ENCODE measurements at places on chromosomes 1 and 21.

- DNase-seq: no peak
Observed at GRCh38 chr1:41343790-41344699, 17.2 kb upstream of the FOXO6 start.

DNA sequence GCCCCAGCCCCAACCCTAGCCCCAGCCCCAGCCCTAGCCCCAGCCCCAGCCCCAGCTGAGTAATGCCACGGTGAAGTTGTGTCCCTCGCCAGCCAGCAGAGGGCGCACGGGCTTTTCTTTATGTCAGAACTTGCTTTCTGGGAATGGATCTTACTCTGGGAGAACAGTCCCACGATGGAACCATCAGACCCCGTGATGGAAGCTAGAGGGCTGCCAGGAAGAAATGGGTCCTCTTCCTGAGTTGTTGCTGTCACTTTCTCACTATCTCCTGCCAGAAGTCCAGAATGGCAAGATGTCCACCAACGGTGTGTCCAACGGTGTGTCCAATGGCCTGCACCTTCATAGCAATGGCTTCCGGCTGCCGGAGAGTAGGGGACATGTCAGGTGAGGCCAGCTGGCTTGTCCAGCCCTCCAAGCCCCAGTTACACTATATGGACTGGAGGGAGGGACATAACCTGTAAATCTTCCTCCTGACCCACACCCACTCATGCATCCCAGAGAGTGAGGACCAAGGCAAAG, 25.1 kb upstream of the TMEM222 start:
- DNase-seq: no peak

DNA sequence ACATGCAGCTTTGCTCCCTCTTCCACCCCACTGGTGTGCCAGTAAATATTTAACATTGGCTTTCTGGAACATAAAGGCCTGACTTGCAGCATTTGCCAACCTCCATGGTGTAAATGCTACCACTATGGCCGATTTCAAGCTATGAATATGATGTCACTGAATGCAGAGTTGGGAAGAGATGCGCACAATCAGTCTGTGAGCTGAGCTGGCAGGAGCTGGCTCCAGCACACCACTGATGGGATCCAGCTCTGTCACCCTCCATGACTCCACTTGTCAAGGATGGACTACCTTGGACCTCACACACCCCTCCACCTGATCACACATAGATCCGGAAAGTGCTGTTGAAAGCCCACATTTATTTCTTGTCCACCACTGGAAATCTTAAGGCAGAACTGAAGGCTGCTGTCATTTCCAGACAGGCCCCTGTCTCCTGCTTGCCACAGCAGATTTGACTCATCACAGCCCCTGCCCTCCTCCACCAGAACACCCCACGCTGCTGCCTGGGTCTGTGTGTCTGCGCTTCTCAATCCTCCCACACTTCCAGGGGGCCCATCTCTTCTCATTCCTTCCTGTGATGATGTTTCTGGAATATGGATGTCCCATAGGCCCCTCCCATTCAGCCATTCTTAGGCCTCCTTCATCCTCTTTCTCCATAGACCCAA, 82.2 kb upstream of the BCAR3 start:
- DNase-seq: no peak

DNA sequence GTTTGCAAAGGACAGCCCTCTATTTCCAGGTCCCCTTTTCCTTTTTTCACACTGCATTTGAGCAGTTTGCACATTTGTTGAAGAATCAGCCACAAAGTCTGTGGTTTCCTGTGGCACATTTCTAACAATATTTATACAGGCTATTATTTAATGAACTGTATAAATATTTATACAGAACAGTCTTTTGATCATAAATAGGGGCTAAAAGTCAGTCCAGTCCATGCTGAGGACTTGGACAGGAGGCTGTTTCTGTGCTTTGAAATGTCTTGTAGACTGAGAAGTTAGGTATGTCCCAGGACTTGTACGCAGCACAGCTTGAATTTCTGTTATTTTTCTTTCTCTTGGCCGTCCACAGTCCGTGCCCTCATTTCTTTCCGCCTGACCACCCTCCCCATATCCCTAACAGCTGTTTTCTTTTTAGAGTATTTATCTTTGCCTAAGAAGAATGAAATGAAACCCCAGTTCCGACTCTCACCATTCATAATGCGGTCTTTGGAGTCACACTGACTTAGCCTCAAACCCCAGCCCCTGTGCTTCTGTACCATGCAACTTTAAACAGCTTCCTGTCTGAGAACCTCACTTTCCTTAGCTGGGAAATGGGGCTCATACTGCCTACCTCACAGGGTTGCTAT, 19.7 kb downstream of the FGGY start:
- no peak for DNase-seq

- no peak for DNase-seq
Observed at GRCh38 chr1:153723687-153724086, 4.2 kb upstream of the INTS3 start.

GRCh38 chr1:245169376-245169775, 14.6 kb downstream of the KIF26B start:
- no peak for DNase-seq

DNA sequence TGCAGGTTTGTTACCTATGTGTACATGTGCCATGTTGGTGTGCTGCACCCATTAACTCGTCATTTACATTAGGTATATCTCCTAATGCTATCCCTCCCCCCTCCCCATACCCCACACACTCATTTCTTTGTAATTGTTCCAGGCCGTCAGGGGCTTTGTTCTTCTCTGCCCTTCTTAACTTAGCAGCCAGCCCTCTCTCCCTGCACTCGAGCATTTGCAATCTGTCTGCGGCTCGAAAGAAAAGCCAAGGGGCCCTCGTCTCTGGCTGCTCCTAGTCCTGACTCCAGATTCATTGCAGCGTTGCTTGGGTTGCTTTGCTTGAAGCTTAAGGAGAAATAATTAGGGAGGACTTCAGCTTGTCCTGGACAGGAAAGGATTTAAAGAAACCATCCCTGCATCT, 85.7 kb downstream of the ATP1A1 start:
- DNase-seq: no peak

- no peak for DNase-seq
Observed at GRCh38 chr1:66296370-66296769, 237.6 kb upstream of the SGIP1 start.

DNA sequence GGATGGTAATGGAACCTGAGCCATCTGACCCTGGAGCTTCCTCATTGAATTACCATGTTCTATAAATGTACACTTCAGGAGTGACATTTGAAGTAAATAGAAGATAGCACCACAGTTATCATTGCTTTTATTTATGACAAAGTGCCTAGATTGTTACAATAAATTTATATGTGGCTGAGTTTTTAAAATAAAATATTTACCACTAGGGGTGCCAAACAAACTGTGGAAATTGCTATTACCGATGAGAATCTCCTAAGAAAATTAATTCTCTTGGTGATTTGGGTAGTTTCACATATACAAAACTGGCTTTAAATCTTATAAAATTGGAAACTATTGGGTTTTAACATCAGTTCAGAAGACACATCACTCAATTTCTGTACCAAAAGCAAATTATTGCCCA, 1.4 kb upstream of the TNR start:
- DNase-seq: no peak

- DNase-seq: no peak
Observed at GRCh38 chr1:53536606-53537005, 77.4 kb downstream of the DMRTB1 start.

DNA sequence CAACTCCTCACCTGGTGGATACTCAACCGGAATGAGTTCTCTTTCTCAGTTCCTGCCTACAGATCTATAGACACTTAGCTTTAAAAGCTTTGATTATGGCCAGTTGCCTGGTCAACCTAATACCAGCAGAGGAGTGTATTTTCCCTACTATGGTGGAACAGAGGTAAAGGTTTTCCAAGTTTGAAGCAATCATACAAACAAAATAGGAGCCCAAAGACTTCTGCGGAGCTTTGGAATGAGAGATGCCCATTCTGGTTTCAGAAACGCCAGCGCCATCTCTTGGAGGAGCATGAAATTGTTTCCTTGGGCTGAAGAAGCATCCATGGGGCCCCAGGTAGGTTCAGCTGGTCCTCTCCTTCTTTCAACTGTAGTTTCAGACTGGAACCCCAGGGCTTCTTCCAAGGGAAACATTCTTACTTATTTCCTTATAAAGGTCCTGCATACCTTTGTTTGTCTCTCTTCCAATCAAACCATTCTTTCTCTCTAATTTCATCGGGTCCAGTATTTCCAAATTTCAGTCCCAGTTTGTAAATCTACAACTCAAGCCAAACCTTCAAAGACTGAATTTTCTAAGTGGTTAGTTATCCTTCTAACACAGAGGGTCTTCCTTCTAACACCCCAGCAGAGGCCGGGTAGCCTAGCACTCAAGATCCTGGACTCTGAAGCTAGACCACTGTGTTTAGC, 95.9 kb downstream of the KCNJ15 start:
- no peak for DNase-seq

DNA sequence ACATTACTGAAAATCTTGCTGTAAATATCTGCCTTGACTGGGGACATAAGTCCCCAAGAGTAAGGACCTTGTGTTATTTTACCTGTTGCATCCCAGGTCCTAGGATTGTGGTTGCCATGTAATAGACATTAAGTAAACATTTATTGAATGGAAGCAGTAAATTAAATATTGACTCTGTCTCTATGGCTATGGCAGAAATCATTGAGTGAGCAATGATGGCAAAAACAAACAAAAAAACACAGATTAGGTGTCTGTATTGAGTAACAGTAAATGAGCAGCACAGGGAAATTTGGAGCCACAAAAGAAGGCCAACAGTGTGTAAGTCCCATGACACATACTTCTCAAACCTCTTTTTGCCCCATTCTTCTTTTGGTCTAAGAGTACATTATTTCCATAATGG, 240.4 kb downstream of the NFIA start:
- DNase-seq: no peak
